ENCODE measurements at places on chromosomes 5 and 9.

- DNase-seq: no peak
Observed at GRCh38 chr5:160097991-160098390, 21.3 kb downstream of the PWWP2A start.

DNA sequence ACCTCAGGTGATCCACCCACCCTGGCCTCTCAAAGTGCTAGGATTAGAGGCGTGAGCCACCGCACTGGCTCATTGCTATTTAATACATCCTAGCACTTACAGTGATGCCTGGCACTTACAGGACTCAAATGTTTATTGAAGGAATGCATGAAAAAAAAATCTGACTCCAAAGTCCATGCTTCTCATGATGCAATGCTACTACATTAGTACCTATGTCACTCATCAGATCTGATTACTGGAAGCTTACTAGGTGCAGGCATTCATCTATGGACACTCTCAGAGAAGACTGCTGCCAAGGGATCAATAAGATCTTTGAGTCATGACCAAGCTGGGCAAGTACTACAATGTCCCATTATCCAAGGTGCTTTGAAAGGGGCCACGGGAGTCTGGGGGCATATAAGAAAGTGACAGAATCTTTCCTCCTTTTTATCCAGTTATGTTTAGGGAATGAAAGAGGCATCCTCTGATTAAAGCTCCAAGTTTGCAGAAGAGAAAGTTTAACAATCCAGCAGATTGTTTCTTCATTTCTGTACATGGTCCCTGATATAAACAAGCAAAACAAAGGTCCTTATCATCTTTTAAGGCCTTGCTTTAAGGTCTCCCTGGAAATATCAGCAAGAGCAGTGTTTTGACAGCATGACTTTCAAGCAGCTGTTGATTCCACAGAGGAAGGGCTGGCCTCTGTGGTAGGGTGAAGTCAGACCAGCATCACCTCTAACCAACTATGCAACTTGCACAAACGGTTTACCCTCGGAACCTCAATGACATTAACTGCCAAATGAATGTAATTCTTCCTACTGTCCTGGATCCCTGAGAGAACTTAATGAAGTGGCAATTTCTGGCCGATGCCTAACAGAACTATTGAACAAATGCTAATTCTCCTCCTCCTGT lies 35.9 kb downstream of the ARPC5L start:
- no peak for DNase-seq

GRCh38 chr5:95044096-95044495 lies 240.8 kb downstream of the MCTP1 start:
- DNase-seq: no peak

- no peak for DNase-seq
Observed at GRCh38 chr5:1334831-1335539, 9.9 kb downstream of the CLPTM1L start.
